Activated CD4-positive, CD25-positive, alpha-beta regulatory T cell treated with anti-CD3 and anti-CD28 coated beads, Interleukin-2, amount 50 U/mL, for 24 hours (primary cell): ENCODE measurements at places on chromosomes 7 and 10.
A peak's percentile ranks its signal among the peaks of the same experiment; 100 is the strongest.

- ATAC-seq = no peak
These were observed at the start of gene MRLN for GRCh38 chr10:59753267-59753666. Gene MRLN, minus strand, starts transcription at chr10:59753455.

DNA sequence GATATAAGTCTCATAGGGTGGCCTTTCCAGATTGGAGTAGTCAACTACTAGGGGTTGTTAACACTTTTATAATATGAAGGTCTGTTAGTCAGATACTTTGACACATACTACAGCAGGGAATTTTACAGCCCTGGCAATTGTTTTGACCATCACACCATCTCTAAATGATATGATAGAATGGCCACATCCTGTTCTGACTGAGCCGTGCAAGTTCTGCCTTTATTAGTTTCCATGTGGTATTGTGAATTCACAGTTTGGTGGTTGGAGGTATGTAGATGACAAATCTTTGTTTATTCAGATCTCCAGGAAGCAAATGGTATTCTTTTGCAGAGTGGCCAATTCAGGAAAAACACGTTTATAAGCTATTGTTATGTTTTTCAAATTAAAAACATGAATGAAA is 83.0 kb downstream of the NRG3 start:
- ATAC-seq = no peak

- ATAC-seq = peak; percentile 41
These were observed 42.8 kb downstream of the CPXM2 start for GRCh38 chr10:123848564-123849457.

DNA sequence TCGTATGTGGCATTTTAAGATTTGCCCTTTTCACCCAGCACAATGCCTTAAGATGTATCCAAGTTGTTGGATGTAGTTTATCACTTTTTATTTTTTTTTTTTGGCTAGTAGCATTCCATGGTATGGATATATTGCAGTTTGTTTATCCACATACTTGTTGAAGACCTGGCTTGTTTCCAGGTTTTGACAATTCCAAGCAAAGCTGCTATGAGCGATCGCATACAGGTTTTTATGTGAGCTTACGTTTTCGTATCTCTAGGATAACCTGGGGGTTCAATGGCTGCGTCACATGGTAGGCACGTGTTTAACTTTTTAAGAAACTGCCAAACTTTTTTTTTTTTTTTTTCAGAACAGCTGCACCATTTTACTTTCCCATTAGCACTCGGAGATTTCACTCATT is 32.2 kb downstream of the BAIAP2L1 start:
- ATAC-seq = no peak

DNA sequence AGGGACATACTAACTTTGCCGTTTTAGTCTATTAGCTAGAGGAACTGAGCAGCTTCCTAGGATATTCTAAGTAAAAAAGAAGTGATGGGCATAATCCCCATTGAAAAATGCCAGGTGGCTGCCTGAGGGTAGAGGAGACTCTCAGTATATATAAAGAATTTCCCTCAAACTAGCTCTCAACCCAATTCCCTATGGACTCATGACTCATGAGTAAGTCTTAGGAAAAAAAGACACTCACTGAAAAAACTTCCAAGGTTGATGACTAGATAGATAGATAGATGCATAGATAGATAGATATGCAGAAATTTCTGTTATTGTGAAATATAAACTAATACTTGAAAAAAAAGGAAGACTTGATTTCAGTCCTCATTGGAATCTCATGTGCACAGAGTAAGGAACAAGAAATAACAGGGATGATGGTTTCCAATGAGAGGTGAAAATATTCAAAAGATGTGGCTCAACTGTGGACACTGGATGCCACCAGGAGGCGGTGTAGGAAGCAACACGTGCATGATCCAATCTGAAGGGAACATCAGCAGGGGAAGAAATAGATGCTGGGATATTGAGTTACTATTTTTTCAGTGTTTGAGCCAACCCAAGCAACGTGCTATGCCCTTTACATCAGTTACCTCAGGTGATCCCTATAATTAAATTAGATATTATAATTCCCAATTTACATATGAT is 711.0 kb upstream of the LRRTM3 start:
- ATAC-seq = no peak

- ATAC-seq = no peak
These were observed 254.6 kb downstream of the ANKRD30A start for GRCh38 chr10:37379991-37380390.

- no peak for ATAC-seq
These were observed 68.5 kb upstream of the ZNF438 start for GRCh38 chr10:31100115-31100601.

- ATAC-seq = no peak
These were observed 313.8 kb upstream of the ADARB2 start for GRCh38 chr10:2051108-2051507.

DNA sequence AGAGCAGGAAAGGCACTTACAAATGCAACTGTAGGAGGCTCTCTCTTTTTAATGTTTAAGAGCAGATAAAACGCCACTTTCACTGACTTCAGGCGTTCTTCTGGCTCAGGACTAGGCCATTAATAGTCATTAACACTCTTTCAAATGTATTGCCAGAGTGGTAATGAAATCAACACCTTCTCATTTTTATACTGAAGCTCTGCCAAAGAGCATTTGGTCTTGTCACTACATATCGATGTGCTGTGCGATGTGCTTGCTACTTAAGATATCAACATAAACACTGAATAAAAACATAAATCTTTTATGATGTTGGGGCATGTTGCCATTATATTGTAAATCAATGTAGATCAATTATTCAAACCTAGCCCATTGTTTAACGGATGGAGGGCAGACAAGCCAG is 634.7 kb downstream of the ARL4A start:
- no peak for ATAC-seq

DNA sequence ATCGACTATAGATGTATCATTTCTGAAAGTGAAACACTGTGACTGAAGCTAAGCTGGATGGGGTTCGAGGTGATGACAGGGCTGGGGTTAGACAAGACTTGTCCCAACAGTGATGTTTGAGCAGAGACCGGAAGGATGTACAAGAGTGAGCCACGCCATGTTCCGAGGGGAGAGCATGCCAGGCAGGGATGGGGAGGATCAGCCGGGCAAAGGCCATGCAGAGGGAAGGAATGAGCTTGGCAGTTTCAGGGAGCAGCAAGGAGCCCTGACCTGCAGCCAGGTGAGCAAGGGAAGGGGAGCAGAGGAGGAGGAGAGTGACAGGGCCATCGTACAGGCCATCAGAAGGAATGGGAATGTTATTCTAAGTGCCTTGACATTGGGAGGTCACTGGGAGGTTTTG is 114.9 kb upstream of the GPR26 start:
- no peak for ATAC-seq

GRCh38 chr7:94941844-94942632 is 34.6 kb downstream of the PPP1R9A start:
- ATAC-seq = no peak

- no peak for ATAC-seq
These were observed 81.2 kb downstream of the MKX start for GRCh38 chr10:27664461-27664860.

- no peak for ATAC-seq
These were observed 146.7 kb upstream of the MGMT start for GRCh38 chr10:129320340-129320739.

- no peak for ATAC-seq
These were observed 24.3 kb downstream of the DENND2A start for GRCh38 chr7:140616328-140616727.

GRCh38 chr10:110918643-110919348 is at the start of gene BBIP1:
Gene BBIP1, minus strand, starts transcription at chr10:110919180. Its CDS starts 1,023 bp downstream, at chr10:110918157.
- ATAC-seq = peak; percentile 96

DNA sequence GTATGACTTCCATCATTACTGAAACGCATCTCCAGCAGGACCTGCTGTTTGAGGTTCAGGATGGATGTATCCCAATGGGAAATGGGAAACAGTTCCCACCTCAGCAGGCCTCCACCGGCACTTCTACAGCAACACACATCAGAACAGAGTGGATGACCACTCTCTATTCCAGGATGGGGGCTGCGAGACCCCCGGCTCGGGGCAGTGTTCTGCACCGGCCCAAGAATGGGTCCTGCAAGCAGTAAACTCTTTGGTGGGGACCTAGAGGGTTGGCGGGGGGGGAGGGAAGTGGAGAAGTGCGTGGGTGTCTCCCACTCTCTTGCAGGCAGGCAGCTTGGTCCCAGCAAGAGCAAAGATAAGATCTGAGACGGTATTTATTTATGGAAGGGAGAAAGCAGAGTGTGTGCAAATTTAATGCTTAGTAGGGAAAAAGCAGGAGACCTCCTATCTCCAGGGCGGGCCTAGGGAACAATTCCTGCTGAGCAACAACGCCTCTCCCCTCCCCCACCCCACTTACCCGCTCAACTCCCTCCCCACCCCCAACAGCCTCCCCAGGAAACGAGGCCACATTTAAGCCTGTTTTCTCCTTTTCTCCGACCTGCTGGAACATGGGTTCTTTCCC is 4.0 kb downstream of the SFMBT2 start:
- ATAC-seq = no peak

- ATAC-seq = no peak
These were observed 3.1 kb downstream of the GAD2 start for GRCh38 chr10:26219676-26220075.

- ATAC-seq = no peak
These were observed 136.2 kb downstream of the TCF7L2 start for GRCh38 chr10:113086282-113086681.

DNA sequence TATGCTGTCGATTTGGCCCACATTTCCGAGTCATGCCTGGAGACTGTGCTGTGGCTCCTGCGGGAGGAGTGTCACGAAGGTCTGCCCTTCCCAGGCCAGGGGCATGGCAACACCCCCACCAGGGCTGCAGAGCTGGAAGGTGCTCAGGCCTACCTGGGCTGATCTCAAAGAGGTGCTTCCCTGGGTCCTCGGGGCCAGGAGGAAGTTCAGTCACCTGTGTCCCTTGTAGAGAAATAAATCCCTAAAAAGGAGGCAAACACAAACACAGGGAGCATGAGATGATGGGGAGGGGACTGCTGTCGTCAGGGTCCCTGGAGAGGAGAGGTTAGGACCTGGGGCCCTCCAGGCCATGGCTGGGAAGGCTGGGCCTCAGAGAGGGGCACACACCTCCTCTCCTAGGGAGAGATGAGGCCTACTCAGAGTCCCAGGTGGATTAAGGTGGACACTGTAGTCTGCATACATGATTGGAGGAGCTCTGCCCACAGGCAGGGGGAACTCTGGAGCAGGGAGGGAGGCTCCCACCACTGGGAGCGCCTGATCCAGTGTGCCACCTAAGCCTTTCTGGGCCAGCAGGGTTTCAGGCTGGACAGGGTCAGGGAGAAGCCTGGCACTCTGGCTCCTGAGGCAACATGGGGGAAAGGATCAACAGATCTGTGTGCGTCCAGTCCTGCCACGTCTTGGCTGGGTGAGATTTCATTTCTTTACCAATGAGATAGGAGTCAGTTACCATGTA is 49.4 kb downstream of the ARHGAP22 start:
- no peak for ATAC-seq

DNA sequence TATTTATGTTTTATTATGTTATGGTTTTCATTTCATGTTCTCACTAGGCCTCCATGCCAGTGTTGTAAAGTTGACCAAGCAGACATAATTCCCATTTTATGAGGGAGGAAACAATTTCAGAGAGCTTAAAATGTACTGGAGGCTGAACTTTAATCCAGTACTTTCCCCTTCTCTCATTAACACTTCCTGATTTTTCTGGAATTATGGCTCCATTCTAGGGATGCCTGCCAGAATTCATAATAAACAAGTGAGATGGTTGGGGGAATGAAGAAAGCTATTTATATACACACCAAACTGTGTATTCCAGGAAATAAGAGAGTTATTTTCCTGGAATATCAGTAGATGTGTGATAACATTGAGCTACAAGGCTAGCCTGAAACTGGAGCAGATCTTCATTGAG is 6.9 kb downstream of the TMEM236 start:
- no peak for ATAC-seq
